Kidney glomerular epithelial cell (primary cell): ENCODE measurements at places on chromosomes 1 and 21.

DNA sequence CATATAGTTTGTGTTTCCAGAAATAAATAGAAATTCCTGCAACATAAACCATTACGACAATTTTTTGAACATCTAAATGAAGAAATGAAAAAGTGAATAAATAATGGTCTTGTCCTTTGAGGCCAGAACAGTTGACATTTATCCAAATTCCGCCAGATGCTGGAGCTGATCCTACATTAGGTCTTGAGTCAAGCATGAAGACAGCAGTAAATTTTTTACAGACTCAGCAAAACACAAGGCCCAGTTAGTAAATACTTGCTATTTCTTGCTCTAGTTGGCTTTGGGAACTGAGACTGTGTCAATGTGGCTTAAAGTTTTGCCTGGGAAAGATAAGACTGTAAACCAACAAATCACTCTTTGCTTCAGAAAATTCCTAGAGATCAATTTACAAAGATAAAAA lies 540.1 kb upstream of the RGS18 start:
- DNase-seq = no peak

DNA sequence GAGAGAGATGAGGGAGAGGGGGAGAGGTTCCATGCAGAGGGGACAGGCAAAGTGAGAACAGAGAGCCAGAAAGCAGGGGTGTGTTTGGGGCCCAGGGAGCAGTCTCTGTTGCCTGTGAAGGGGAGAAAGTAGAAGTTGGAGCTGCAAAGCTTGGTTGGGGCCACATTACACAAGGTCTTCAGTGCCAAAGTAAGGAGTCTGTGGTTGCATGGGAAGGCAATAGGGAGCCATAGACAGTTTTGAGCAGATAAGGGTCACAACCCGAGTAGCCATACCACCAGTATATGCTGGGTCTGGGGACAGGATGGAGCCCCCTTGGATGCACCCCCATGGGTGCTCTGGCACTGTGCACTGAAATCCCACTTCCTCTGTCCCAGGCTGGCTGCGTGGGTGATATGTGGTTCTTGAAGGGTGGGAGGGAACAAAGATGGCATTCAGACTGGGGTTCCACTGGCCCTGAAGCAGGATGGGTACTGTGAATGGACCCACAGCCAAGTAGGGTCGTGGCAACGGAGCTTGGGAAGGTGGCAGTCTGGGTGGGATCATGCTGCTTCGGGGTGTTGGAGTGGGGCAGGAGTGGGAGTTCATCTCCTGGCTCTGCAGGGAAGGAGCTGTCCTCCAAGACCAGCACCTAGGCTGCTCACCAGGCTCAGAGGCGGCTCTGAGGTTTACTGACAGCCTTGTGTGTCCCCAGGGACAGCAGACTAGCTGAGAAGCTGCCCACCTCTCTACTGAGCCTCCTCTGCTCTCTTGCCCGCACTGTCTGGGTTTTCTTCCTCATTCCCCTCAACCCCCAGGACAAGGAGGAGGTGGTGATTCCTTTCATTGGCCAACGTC lies 12.1 kb downstream of the DRAXIN start:
- no peak for DNase-seq

GRCh38 chr1:71785450-71785849 lies 496.9 kb downstream of the NEGR1 start:
- DNase-seq = no peak

DNA sequence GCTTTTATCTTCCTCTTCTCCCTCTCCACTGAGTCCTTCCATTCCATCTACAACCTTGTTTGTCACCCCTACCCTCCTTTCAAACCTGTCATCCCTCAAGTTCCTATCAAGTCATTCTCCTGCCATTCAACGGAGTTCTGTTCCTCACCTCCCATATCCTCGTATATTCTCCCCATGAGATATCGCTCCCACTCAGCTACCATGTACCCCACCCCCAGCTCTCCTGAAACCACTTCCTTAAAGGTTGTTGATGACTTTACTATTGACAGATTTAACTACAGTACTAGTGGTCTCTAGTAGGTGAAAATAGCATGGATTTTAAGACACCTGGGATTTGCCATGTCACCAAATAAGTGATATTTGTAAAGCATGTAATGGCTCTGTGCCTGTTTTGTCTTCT lies 107.4 kb upstream of the BARHL2 start:
- DNase-seq = no peak

DNA sequence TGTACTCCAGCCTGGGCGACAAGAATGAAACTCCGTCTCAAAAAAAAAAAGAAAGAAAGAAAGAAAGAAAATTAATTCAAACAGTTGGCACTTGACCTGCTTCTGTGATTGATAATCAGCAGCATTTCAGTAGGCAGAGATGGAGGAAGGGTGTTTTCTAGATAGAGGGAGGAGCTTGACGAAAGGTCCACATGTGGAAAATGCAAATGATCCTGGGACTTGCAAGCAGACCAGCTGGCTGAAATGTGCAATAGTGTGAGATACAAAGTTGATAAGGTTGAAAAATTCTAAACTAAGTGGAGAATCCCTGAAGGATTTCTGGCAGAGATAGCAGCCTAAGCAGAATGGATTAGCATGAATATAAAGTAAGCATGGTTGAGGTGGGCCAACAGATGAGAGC lies 4.2 kb downstream of the ELAPOR1 start:
- no peak for DNase-seq

DNA sequence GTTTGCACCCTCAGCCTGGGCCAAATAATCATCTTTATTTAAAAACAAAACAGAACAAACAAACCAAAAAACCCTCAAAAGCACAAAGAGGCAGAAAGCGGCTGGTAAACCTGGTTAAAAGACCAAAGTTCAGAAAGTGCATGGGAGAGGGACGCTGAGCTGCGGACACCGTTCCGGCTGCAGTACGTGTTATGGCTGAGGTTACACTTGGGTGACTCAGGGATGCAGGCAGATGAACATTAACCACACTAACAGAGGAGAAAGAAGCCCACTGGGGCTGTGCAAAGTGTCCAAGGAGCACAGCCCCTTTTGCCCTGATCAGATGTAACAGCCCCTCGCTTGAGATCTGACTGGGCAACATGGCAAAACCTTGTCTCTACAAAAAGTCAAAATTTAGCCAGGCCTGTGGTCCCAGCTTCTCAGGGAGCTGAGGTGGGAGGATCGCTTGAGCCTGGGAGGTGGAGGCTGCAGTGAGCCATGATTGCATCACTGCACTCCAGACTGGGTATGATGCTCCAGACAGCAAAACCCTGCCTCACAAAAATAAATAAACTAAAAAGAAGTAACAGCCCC lies 28.3 kb downstream of the GPR157 start:
- DNase-seq = peak; percentile 11

- no peak for DNase-seq
Observed at GRCh38 chr21:28693476-28693875, 299.2 kb downstream of the LTN1 start.

DNA sequence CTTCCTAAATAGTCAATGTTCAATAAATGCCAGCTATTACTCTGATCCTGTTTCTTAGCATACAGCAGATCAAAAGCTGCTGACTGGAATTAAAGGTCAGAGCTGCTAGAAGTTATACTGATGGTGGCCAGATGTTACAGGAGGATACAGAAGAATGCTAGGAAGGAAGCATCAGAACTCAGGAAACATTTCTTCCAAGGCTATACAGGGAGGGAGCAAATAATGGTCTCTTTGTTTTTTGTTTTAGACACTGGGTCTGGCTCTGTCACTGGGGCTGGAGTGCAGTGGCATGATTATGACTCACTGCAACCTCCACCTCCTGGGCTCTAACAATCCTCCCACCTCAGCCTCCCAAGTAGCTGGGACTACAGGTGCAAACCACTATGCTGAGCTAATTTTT lies 175.5 kb downstream of the RGS7 start:
- DNase-seq = no peak

GRCh38 chr1:31203215-31203614 lies 36.5 kb downstream of the NKAIN1 start:
- DNase-seq = no peak

DNA sequence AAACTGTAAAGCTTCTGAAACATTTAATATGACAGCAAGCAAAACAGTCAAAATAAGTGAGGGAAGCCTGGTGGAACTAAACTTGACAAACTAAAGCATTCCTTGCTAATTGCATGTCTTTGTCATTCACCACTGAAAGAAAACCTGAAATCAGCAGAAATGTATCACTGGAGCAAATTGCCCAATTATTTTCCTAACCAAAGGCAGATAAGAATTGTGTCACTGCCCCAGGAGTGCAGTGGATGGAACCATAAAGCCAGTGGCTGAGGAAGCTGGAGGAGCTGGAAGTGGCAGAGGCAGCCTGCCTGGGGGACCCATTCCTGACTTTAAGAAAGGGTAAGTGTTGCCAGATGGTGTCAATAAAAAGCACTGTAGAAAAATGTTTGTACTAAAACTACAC lies 2.7 kb upstream of the SLC30A10 start:
- DNase-seq = no peak

DNA sequence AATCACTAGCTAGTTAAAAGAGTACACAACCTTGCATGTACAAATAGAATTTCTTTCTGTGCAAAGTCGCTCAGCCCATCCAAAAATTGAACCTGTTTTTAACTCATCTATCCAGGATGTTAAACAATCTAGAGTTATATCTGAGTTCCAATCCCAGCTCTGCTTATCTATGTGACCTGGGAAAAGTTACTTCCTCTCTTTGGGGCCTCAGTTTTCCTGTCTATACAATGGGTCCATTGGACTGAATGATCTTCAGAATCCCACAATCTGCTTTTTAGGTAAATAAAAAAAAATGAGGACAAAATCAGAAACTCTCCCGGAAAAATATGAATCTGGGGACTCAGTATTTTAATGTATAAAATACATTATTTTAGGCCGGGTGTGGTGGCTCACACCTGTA lies 389.5 kb upstream of the PROX1 start:
- no peak for DNase-seq

GRCh38 chr1:201013031-201013485 lies 10.5 kb downstream of the KIF21B start:
- DNase-seq = no peak

- no peak for DNase-seq
Observed at GRCh38 chr1:10631811-10632593, 157.3 kb downstream of the PEX14 start.

DNA sequence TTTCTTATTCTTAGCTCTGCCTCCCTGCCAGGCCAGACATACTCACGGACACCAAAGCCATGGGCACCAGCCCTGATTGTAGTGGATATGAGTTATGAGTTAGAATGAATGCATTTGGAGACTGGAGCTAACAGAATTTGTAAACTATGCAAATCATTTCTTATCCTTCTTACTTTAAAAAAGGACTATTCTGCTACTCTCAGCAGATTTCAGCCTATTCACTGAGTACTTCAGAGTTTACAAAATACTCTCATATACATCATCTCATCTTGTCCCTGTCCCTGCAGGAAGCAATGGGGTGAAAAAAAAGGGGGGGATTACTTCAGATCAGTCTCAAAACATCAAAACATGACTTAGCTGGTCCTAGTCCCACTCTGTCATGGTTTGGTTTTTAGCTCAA lies 541.4 kb upstream of the PLXNA2 start:
- DNase-seq = no peak

- no peak for DNase-seq
Observed at GRCh38 chr21:37437376-37438080, 71.0 kb downstream of the DYRK1A start.

GRCh38 chr1:202306535-202307345 lies 35.0 kb downstream of the UBE2T start:
- no peak for DNase-seq
